Stimulated activated CD8-positive, alpha-beta memory T cell treated with anti-CD3 and anti-CD28 coated beads, Interleukin-4, amount 100 ng/mL, for 1 hour (primary cell): ENCODE measurements at places on chromosomes 16 and 17.

DNA sequence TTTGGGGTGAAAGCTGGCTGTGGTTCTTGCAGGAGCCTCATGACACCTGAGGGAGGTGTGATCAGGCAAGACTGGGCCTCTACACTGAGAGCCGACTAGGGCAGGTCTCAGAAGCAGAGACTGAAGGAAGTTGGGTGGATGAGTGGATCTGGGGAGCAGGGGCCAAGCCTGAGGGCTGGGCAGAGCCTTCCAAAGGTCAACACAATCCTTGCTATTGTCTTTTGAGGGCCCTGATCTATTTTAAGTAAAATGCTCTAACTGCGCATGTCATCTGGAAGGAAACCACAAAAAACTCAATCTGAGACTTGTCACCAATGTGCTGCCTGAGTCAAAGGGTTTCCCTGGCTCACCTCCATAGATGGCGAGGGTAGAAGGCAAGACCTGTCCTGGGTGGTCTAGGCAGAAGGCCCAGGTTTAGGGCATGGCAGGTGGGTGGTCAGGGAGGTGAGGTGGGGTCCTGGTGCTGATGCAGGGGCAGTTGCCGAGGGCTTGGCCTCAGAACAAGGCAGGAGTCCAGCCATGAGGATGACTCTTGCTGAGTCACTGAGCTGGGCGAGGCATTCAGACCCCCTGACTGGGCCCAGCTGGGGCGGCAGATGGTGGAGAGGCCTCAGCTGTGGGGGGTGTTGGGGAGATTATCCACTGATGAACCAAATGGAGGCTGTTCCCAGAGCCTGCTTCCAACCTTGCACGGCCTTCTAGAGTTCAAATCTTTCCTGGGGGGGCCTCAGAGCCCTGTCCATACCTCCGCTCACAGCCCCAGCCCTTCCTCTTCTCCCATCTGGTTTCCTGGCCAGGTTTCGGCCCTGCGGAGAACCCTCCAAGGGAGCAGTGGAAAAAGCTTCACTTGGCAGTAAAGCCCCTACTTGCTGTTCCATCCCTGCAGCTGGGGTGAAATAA, 5.1 kb downstream of the MVP start:
- no peak for DNase-seq

DNA sequence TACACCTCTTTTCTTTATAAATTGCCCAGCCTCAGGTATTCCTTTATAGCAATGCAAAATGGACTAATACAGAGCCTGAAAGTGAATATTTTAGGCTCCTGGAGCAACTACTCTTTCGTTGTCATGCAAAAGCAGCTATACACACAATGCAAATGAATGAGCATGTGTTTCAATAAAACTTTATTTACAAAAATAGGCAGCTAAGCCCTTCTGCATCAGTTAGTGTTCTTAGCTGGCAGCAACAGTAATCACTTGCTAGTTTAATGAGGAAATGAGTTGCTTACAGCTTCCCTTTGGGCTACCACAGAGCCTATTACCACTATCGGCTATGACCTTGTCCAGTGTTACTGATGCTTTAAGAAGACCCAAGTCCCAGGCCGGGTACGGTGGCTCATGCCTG, 402.9 kb downstream of the XYLT1 start:
- no peak for DNase-seq

DNA sequence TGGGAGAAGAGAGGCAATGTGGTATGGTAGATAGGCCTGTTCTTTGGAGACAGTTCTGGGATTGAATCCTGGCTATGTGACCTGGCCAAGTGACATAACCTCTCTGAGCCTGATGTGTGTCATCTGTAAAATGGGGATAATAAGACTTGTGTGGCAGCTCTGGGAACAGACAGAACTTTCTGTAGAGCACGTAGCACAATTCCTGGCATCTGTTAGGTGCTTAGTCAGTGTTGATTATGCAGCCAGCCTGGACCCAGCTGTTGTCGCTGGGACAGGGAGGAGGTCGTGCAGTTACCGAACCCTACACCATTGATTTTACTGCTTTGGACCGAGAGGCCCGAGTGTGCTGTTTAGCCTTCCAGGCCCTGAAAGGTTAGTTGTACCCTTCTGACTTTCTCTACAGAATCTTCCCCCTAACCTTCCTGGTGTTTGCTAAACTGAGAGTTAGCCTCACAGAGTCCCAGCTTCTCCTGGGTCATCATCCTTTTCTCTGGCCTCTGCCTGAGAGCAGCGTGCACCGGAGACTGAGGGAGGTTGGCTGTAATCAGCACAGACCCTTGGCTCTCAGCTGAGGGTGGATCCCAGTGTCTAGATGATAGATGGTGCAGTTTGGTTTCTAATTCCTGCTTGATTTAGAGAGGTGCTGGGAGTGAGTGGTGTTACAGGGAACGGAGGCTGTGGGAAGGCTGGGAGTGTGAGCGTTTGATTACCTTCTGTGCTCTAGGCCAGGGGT, 31.9 kb downstream of the MSI2 start:
- DNase-seq, result no peak

DNA sequence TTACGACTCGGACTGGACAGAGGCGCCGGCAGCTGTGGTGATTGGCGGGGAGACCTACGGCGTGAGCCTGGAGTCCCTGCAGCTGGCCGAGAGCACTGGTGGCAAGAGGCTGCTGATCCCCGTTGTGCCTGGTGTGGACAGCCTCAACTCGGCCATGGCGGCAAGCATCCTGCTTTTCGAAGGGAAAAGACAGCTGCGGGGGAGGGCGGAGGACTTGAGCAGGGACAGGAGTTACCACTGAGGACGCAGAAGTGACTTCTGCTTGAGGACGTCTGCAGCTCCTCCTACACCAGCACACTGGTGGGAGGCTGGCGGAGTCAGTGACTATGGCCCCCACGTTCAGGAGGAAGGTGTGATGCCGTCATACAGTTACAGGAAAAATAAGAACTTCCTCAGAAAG, 9.7 kb downstream of the MRM3 start:
- DNase-seq, result no peak

- DNase-seq, result no peak
These were observed 25.1 kb downstream of the MINK1 start for GRCh38 chr17:4858068-4858881.

DNA sequence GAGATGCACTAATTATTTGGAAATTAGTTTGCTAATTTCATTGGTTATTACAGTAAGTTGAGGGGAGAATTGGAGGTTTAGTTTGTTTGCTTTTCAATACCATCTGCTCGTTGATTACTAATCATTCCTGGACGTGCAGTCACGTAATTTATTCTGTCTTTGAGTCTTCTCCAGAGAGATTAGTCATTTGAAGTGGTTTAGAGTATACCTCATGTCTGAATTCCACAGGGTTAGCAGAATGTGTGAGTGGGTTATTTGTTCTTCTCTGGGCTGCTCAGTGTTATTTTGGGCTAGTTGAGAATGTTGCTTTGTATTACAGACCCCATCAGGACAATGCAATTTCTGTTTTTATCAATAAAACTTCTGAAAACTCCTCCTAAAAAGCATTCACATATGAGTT, 265.0 kb downstream of the RBFOX1 start:
- no peak for DNase-seq

- no peak for DNase-seq
These were observed 40.1 kb downstream of the LITAF start for GRCh38 chr16:11546608-11547061.

GRCh38 chr17:16288860-16289571, 64.3 kb downstream of the CENPV start:
- no peak for DNase-seq

- no peak for DNase-seq
These were observed 29.6 kb downstream of the NFAT5 start for GRCh38 chr16:69595127-69596036.

DNA sequence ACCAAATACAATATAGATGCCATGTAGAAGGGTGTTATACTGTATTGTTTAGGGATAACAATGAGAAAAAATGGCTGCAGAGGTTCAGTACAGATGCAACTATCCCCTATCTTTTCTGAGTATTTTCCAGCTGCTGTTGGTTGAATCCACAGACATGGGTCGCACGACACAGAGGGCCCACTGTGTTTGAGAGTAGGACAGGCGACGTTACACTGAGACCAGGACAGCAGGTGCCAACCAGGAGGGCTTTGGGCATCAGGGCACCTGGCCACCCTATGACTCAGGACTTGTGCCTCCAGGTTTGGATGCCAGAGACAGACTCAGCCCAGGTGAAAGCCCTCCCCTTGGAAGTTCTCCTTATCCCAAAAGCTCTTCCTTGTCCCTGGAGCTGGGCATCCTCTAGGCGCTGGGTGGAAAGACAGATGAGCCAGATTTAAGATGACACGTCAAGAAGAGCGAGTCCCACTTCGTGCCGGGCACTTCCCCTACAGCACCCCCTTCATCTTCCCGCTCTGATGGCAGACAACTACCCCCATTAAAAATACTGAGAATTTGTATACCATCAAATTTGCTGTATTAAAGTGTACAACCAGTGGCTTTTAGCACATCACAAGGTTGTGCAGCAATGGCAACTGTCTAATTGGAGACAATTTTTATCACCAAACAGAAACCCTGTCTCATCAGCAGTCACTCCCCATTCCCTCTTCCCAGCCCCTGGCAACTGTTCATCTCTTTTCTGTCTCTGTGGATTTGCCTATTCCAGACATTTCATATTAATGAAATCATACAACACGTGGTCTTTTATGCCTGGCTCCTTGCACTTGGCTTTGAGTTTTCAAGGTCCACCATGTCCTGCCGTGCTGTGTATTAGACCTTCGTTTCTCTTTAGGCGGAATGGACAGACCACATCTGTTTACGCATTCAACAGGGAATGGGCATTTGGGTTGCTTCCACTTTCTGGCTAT, 30.6 kb downstream of the TNFRSF13B start:
- DNase-seq, result no peak

DNA sequence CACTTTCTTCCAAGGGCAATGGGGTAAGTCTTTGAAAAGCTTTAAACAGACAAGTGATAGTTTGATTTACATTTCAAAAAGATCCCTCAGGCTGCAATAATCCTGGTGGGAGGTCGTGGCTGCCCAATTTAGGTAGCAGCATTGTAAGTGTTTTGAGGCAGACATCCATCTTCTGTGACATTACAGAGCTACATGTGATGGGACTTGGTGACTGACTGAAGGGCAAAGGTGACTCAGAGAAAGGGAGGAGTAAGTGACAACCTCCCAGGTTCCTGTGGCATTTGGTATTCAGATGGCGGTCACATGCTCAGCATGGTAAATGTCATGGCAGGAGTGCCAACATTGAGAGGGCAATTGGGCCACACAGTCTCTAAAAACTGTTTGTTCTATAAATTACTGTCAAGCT, 26.5 kb downstream of the STAT3 start:
- no peak for DNase-seq

DNA sequence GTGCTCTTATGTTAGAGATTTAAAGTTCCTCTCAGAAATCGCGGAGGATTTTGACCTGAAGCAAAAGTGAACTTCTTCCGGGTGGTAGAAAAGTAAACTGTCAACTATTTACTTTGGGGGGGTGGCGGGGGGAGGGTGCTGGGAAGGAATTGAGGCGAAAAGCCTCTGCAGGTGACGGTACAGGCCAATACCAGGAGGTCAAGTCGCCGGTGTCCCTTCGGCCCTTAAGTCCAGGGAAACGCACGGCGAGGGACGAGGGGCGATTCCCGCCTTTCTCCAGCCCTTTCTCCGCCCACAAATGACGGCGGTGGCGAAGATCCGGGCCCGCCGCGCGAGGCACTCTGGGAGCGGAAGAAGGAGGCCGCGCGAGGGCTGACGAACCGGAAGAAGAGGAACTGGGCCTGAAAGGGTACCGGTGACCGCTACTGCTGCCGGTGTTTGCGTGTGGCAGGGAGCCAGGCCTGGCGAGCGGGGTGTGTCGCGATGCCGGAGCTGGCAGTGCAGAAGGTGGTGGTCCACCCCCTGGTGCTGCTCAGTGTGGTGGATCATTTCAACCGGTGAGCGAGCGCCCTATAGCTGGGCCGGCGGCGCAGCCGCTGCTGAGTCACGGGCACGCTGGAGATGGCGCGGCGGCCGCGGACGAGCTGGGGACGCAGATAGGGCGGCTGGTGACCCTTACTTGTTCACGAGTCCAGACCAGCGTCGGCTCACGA, at the start of gene PSMD7:
TSS of gene PSMD7 (plus strand) at position 383 of the 713 bp plus-strand sequence. CDS start at position 484, 101 bp downstream.
- DNase-seq, result peak; percentile 62

DNA sequence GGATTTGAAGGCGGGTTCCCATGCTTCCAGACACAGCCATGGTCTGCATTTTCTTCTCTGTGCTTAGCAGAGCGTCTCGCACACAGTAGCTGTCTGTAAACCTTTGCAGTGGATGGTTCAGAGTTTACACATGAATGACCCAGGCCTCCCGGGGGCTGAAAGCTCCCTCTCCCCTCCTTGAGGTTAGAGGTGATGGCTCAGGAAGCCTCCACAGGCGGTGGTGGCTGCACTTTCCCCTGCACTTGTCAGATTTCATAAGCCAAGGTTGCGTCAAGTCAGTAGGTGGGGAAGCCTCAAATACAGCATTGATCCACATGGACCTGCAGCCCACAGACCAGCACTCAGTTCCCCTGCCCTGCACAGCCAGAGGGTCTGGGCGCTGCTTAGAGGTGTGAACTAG, 211.9 kb downstream of the KATNIP start:
- no peak for DNase-seq

- no peak for DNase-seq
These were observed 78.6 kb upstream of the ZNF469 start for GRCh38 chr16:88303890-88304819.

- no peak for DNase-seq
These were observed 15.0 kb upstream of the KREMEN2 start for GRCh38 chr16:2948807-2949704.

GRCh38 chr17:58112970-58113631, 29.9 kb downstream of the DYNLL2 start:
- DNase-seq, result peak; percentile 66

DNA sequence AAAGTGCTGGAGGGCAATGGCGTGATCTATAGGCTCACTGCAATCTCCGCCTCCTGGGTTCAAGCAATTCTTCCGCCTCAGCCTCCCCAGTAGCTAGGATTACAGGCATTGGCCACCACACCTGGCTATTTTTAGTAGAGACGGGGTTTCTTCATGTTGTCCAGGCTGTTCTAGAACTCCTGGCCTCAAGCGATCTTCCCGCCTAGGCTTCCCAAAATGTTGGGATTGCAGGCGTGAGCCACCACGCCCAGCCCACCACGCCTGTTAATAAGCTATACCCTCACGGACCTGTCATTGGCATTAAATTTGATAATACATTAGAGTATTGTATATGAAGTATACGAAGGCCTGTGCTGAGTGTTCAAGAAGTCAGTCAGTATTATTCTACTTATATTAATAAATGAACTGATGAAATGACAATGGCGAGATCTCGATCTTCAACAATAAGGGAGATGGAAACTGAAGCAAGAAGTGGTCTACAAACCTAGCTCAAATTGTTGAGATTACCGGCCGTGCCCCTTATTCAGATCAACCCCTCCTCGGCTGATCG, 818 bp upstream of the BCAS3 start:
- no peak for DNase-seq
